ENCODE measurements at places on chromosomes 5 and 9.

DNA sequence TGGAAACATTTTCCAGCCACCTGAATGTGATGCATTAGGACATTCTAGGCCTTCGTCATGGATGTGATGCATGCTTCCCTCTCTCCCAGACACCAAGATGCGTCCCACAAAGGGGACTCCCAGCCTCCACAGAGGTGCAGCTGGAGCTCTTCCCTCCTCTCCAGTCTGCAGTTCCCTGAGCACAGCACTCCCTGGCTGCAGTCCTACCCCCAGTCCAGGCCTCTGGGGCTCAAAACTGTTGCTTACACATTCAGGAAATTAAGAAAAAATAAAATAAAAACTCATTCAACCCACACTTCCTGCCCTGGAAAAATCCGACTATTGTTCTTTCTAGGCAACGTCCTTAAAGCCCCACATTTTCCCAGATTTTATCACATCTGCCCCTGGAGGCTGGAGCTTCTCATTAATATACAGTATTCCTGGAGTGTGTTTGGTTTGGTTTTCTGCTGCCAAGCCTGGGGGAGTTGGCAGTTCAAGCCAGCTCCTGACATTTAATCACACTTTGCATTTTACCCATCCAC is 78.4 kb upstream of the ICE1 start:
- DNase-seq, result no peak

GRCh38 chr5:11611011-11611410 is 293.2 kb downstream of the CTNND2 start:
- no peak for DNase-seq

- DNase-seq, result no peak
Observed at GRCh38 chr9:118108971-118109370, 404.8 kb downstream of the TLR4 start.

DNA sequence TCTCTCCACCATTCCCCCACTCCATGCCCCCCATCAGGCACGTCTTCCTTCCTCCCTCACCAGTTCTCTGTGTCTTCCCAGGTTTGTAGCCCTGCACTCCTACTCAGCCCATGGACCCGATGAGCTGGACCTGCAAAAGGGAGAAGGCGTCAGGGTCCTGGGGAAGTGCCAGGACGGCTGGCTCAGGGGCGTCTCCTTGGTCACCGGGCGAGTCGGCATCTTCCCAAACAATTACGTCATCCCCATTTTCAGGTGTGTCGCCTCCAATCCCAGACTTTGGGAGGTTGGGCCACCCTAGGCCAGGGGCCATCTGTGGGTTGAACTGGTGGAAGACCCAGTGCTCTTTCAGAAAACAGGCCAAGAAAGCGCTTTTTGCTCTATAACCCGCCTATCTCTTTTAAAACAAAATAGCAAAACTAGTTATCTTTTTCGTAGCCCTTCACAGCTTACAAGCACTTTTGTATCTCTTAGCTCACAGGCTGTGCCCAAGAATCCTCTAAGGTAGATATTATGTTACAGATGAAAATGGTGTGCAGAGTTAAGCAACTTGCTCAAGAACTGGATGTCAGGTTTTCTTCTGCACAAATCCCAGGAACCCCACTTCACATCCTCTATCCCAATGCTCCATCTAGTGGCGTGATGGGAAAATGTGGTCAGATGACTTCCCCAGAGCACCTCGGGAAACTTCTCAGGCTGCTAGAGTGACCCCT is 56.2 kb downstream of the PLAC8L1 start:
- DNase-seq, result peak; percentile 83

- DNase-seq, result no peak
Observed at GRCh38 chr9:121945281-121945680, 147.8 kb downstream of the TTLL11 start.

- DNase-seq, result no peak
Observed at GRCh38 chr5:142654578-142655058, 31.3 kb downstream of the FGF1 start.

DNA sequence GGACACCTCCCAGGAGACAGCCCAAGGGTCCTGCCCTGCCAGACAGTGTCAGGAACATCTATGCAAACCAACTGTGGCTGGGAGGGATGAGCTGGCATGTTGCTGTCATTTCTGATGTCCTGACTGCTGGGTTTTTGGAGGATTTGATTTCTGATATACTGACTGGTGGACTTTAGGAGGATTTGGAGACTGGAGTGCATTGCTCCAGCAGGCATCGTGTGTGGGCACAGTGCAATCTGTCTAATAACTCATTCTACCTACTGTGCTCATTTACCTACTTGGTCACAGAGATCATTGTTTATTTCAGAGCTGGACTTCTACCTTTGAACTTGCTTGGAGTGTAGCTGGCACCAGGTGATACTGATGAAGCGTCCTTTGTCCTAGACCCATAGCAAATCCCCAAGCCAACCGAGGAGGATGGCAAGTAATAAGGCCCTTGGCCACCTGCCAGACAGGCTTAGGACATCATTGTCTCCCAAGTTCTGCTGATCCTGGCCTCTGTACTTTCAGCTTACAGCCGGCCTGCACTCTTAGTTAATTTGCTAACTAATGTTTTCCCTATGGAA is 124.3 kb upstream of the ICE1 start:
- DNase-seq, result peak; percentile 4

GRCh38 chr5:92560698-92561401 is 1020.2 kb downstream of the NR2F1-AS1 start:
- peak; percentile 87 for DNase-seq

DNA sequence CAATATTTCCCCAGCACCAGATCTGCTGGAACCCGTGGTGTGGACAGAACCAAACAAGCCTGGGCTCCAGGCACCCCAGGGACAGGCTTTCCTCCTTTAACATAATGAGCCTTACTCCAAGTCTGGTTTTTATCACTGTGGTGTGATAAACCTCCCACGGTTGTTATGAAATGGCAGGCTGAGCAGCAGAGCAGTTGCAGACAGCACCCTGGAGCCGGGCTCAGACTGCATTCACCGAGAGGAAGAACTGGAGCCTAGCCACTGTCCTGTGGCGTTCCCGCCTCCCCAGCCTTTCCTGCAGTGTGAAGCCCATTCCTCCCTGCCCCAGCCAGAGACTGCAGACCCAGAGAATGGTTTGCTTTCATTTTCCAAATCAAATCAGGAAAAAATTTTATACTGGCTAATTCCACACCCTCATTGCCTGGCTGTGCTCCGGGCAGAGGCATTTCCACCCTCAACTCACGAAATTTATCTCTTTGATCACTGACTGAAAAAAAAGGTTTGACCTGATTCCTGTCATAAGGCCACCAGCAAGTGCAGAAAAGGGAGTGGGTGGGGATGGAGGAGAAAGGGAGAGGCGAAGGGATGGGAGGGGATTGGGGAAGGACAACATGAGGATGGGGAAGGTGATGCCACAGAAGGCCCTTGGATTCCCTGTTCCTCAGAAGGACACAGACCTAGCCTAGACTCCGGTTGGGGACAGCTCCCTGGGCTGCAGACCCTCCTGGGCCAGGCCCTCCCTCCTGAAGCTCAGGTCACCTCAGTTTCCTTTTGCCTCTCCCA is 18.9 kb downstream of the IPPK start:
- DNase-seq, result no peak

- DNase-seq, result no peak
Observed at GRCh38 chr5:43874772-43875171, 271.8 kb downstream of the NNT start.

DNA sequence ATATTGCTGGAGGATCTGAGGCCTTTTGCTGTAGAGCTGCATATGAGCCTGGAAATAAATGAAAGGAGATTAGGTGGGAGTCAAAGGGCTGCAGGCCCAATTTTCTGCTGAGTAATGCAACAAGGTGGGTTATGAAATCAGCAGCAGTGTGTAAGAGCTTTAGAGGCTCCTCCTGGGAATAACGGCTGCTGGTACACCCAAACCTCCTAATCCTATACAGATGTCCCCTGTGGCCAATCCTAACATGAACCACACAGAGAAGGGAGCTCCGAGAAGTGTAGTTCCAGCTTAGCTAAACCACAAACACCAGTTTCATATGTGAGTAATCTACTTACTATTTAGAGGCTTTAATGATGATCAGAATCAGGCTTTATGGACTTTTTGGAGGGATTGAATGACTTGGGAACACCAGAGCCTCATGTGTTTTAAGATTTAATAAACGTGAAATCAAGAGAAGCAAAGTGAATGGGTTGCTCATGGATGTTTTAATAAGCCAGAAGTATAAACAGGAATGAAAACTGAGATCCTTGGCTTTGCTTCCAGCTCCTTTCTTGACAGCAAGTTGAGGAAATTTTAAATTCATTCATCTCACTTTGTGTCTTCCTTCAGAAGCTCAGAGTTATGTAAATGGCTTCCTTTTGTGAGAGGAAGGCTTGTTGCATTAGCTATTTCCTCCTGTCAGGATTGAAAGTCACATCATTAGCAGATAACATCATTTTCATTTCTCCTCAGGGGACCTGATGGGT is 437.5 kb downstream of the TMEM232 start:
- no peak for DNase-seq

DNA sequence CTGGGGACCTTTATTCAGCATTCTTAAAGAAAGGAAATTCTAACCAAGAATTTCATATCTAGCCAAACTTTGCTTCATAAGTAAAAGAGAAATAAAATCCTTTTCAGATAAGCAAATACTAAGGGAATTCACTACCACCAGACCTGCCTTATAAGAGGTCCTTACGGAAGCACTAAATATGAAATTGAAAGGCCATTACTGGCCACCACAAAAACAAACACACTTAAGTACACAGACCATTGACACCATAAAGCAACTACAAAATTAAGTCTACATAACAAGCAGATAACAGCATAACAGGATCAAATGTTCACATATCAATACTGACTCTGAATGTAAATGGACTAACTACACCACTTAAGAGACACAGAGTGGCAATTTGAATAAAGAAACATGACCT is 361.4 kb upstream of the POU5F2 start:
- DNase-seq, result peak; percentile 23

DNA sequence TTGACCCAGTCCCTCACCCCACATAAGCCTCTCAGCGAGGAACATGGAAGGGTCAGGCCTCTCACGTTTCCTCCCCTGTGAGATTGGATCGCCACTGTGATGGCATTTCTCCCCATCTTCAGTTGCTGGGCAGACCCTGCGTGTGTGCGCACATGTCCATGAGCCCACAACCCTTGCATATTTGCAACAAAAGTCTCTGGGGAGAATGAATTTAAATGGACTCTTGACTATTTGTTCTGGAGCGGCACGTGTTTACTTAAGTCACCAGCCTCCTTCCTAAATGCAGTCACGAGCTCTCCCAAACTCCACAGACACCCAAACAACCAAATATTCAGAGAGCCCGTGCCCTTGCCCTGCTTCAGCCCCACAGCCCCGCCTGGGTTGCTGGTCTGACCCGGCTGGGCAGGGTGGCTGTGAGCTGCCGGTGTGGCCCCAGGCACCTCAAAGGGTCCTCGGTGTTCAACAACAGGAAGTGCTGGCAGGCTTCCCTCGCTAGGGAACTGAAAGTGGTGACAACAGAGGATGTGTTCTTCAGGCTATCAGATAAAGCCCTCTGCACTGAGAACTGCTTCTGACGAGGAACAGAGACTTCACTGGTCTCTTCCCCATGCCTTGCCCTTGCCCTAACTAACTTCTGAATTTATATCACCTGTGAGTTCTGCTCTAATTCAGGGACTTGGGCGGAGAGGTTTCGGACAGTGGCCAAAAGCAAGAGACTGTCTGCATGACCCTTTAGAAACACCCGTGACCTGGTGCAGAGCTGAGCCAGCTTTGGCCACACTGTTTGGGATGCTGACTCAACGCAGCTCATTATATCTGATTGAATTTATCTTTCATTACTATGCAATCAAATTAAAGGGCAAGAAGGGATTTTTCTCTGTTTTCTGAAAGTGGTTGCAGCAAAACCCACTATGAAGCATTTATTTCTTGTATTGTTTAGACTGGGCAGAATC is 19.2 kb upstream of the CD180 start:
- peak; percentile 83 for DNase-seq

GRCh38 chr5:59423021-59423420 is 470.5 kb downstream of the PDE4D start:
- DNase-seq, result peak; percentile 60

DNA sequence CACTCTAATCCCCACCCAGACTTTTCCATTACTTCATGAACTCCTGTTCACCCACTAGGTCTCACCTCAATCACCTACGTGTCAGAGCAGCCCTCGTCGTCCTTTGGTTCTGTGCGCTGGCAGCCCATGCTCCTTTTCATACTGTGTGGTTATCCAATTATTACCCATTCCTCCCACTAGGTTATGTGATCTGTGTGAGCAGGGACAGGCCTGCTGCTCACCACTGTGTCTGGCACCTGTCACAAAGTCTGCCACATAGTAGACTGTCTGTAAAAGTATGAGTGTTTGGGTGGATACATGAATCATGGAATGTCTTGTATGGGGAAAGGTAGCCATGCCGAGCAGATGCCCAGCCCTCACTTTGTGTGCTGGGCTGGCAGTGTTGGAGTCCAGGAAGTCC is 12.1 kb upstream of the SMAD5 start:
- no peak for DNase-seq

DNA sequence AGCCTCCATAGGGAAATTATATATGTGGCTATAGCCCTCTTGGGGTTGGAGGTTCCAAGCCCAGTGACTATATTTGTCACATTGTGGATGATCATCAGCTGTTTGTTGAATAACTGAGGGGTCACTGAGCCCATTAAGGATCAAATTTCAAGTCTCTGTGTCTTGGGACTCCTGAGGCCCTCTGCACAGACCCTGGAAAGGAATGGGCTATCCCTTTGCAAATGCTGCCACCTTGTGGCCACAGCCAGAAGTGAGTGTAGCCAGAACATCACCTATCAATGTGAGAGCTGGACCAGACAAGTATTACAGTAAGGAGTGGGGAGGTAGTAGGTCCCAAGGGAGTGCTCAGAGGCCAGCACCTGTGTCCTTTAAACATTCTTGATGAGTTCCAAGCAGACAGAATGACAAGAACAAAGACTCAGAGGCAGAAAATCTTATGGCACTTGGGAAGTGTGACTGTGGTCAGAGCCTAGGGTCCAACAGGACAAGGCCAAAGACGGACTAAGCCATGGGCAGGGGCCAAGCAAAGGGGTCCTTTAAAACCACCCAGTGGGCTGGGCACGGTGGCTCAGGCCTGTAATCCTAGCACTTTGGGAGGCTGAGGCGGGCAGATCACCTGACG is 8.2 kb downstream of the RPP25L start:
- peak; percentile 85 for DNase-seq

- no peak for DNase-seq
Observed at GRCh38 chr5:864492-865167, 13.8 kb upstream of the ZDHHC11 start.

GRCh38 chr5:9233712-9234111 is 312.2 kb downstream of the SEMA5A start:
- no peak for DNase-seq

DNA sequence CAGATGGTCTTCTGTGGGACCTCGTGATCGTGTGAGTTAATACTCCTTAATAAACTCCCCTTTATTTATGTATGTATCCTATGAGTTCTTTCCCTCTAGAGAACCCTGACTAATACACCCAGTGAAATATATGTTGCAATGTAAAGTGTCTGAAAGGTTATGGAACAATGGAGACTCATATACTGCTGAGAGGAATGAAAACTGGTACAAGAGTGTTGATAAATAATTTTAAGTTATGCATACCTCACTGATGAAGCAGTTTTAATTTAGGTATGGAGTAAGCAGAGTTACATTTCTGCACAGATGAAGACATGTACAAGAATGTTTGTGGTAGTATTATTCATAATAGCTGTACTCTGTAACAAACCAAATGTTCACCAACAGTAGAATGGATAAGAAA is 438.3 kb downstream of the TAF11L14 start:
- no peak for DNase-seq

Measured in NCI-H69 (cell line).